Stimulated activated CD8-positive, alpha-beta memory T cell treated with anti-CD3 and anti-CD28 coated beads, Interleukin-2, amount 100 ng/mL, for 48 hours (primary cell): ENCODE measurements at places on chromosomes 11 and 22.

- no peak for DNase-seq
Observed at GRCh38 chr11:74171630-74171968, 510 bp downstream of the PPME1 start.

GRCh38 chr22:17633217-17633997 is 4.9 kb upstream of the ATP6V1E1 start:
- DNase-seq, result no peak

GRCh38 chr11:108887436-108888238 is 222.8 kb downstream of the DDX10 start:
- DNase-seq, result no peak

GRCh38 chr11:118790357-118791110 is 430 bp downstream of the DDX6 start:
- DNase-seq, result peak; percentile 40

GRCh38 chr11:86397351-86397750 is 22.7 kb downstream of the CCDC81 start:
- DNase-seq, result no peak

DNA sequence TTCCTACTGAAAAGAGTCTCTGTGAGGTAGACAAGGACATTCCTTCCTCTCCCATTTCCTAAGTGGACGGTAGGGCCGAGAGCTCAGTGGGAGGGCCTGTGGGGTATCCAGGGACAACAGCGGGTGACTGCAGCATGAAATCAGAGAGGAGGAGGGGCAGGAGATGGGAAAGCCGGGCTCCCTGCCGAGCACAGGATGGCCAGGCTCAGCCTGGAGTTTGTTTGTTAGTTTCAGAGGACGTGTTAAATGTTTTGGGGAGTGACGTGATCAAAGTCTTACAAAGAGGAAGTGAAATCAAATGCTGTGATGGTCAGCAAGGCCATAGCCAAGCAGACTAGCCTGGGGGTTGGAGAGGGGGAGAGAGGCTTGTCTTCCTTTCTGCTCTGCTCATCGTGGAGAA is 152.7 kb downstream of the ADAMTS15 start:
- DNase-seq, result no peak

DNA sequence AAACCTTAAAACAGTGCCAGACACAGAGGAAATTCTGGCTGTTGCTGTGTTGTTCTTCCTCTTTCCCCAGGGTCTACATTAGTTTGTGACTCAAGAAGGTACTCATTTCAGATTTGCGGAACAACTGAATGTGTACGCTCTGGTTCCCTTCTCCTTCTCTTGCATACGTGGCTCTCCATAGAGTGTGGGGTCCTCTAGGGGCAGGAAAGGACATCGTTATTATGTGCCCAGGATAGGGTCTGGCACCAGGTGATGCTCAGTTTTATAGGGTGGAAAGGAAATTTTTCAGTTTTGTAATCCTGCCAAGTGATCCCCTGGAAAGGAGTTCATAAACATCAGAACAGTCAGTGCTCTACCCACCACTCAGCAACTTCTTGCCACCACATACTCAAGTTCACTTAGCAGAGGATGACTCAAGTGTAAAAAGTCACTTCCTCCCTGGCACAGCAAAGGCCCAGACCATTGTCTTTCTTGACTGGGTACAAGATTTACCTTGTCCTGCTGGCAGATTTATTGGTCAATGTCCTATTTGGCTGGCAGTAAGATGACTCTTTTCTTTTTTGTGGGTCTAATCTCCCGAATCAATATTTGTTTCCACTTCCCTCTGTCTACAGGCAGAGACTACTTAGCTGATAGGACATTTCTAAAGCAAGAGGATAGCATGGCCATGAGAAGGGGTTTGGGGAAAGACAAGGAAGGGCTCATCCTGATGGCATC is 246.0 kb upstream of the TENM4 start:
- no peak for DNase-seq

- no peak for DNase-seq
Observed at GRCh38 chr11:114124601-114125144, 65.2 kb downstream of the ZBTB16 start.

- DNase-seq, result no peak
Observed at GRCh38 chr11:113839842-113840241, 35.5 kb downstream of the USP28 start.

DNA sequence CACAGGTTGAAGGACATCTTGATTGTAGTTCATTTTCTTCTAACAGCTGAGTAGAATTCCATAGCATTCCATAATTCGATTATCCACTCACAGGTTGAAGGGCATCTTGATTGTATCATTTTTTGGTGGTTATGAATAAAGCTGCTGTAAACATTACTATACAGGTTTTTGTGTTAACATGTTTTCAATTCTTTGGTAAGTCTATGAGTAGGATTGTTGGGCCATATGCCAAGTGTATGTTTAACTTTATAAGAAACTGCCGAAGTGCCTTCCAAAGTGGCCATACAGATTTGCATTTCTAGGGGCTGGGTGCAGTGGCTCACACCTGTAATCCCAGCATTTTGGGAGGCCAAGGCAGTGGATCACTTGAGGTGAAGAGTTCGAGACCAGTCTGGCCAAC is 44.6 kb downstream of the ANKRD42 start:
- DNase-seq, result no peak

DNA sequence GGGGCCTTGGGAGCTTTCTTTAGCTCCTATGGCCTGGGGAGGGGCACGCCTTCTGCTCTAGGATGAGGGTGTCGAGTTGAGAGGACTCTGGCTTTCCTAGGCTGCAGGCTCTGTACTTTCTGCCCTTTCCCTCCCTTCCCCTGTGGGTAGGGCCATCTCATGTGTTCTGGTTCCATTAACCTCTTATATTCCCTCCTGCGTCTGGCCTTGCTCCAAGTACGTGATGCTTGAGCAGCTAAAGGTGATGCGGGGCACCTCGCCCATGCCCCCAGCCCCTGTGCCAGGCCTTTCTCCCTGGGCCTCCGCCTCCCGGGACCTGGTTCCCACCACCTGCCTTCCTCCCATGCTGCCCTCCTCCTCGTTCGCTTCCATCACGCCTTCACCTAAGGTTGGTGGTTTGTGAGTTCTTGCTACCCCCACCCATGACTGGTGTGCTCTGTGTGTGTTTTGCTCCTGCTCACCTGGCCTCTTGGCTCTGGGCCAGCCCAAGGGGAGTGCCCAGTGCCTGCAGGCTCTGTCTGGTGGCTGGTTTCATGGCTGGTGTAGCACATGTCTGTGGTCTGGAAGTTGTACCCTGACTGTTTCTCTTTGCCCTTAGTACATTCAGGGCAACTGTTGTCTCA is 34.1 kb downstream of the PHLDB1 start:
- no peak for DNase-seq

- DNase-seq, result no peak
Observed at GRCh38 chr11:122811721-122812120, 26.6 kb upstream of the CRTAM start.

- no peak for DNase-seq
Observed at GRCh38 chr11:75625021-75625420, 43.8 kb downstream of the MAP6 start.

DNA sequence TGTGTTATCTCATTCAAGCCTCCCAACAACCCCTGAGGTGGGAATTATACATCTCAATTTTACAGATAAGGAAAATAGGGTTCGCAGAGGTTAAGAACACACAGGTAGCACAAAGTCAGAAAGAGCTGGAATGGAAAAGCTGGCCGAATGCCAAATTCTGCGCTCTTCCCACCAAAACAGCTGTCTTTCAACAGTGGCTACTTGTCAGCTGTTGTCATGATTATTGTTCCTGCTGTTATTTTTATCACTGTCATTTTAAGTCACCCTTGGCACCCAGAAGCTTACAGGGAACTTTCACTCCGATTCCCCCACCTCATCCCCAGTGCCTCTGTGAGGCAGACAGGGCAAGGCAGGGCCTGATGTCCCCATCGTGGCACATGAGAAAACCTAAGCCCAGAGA is 74.5 kb upstream of the CSNK2A3 start:
- DNase-seq, result no peak

- DNase-seq, result no peak
Observed at GRCh38 chr22:21861851-21862250, 5.6 kb downstream of the MAPK1 start.

DNA sequence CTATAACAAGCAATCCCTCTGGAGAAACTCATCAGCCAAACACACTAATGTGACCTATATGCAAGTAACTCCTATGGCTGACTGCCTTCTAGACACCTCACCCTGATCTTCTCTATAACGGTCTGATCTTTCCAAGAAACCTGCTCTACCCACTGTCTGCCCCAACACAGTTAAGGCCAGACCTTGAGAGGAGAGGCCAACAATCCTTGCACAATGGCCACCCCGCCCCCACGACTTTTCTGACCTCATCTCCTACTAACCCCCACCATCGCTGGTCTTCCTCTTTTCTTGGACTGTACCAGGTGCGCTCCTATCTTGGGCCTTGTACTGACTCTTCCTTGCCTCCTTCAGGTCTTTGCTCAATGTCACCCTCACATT is 12.5 kb downstream of the HIRA start:
- no peak for DNase-seq

- no peak for DNase-seq
Observed at GRCh38 chr11:16604794-16605388, 133.6 kb upstream of the C11orf58 start.

- DNase-seq, result no peak
Observed at GRCh38 chr11:45265969-45266675, 20.0 kb downstream of the SYT13 start.

- no peak for DNase-seq
Observed at GRCh38 chr11:64461081-64461480, 102.1 kb downstream of the RPS6KA4 start.

DNA sequence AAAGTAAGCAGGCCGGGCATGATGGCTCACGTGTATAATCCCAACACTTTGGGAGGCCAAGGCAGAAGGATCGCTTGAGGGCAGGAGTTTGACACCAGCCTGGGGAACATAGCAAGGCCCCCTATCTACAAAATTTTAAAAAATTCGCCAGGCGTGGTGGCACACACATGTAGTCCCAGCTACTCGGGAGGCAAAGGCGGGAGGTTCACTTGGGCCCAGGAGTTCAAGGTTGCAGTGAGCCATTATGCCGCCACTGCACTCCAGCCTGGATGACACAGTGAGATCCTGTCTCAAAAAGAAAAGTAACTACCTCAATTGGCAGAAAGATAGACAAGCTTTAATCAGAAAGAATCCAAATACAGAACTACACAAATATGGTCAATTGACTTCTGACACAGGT is 31.0 kb downstream of the CADM1 start:
- no peak for DNase-seq

GRCh38 chr11:82191695-82192094 is 542.0 kb downstream of the FAM181B start:
- no peak for DNase-seq

- no peak for DNase-seq
Observed at GRCh38 chr22:36197065-36197440, 4.6 kb downstream of the APOL4 start.

DNA sequence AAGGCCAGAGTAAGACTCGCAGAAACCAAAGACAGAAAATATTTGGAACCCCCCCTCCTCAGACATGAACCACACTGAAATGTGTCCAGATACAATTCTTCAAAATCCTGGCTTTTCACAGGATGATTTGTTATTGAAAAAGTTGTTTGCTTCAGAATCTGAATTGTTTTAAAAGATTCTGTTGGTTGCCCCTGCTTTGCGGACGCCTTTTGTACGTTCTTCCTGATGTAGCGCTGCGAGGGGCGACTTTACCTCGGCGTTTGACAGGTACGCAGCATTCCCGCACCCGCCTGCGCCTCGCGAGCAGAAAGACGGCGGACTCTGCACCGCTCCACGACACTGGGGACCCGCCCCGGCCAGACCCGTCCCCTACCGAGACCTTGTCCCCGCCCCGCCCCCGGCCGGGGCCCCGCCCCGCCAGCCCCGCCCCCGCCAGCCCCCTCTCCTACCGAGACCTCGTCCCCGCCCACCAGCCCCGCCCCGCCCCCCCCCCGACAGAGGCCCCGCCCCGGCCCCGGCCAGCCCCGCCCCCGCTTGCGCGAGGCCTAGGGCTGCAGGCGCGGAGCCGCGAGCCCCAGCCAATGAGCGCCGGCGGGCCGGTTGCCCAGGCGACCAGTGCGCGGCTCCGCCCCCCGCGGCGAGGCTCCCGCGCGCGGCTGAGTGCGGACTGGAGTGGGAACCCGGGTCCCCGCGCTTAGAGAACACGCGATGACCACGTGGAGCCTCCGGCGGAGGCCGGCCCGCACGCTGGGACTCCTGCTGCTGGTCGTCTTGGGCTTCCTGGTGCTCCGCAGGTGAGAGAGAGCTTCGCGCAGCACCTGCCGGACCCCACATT is at the start of gene GLB1L2:
Gene GLB1L2, plus strand, starts transcription at position 635 of the 835 bp plus-strand sequence. Its CDS starts 74 bp downstream, at position 709.
- peak; percentile 70 for DNase-seq

- no peak for DNase-seq
Observed at GRCh38 chr11:11207428-11207827, 145.6 kb downstream of the CSNK2A3 start.

DNA sequence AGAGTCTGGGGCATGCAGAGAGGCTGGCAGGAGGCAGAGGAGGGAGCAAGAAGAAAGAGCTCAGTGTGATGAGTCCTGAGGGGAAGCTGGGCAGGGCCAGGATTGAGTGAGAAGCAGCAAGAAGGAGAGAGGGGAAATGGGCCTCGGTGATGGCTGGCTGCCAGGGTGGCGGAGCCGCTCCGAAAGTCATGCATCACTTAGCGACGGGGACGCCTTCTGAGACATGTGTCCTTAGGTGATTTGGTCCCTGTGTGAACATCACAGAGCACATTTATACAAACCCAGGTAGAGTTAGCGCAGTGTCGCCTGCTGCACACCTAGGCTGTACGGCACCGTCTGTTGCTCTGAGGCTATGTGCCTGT is 15.1 kb downstream of the TBC1D22A start:
- no peak for DNase-seq

DNA sequence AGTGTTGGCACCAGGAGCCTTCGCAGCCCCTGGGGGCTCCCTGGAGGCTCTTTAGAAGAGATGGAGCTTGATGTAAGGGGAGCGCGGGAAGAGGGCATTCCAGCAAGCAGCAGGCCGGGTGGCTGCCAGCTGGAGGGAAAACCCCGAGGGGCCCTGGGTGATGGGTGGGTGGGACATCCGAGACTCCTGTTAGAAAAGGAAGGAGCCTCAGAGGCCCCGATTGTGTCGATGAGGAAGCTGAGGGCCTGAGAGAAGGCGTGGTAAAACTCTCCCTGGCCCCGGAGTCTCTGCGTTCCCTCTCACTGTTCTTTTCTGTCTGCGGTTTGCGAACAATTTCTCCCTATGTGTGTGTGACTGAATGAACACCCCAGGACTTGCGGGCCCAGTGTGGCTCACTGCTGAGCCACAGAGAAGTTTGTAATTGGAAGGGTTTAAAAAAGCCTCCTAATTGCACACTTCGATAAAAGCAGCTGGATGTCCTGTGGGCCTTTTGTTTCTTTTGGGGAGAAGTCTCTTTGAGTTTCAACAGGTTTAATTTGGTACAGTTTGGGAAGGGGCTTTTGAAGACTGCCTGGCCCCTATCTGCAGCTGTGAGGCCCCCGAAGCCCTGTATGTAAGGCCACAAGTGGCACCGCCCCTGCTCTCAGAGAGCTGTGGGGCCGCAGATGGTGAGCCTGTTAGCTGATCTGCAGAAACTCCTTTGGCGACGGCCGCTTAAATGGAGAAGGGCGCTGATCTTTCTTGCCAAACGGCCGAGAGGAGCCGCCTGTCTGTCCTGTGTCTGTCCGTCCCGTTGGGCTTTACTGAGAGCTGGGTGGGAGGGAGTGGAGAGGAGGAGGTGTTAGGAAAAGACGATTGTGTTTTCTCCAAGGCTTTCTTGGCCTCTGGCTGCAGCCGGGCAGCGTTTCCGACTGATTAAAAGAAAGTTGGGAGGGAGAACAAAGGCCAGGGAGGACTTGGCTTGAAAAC is 2.0 kb downstream of the FBLN1 start:
- no peak for DNase-seq

- no peak for DNase-seq
Observed at GRCh38 chr11:67178878-67179277, 59.8 kb downstream of the KDM2A start.

- DNase-seq, result no peak
Observed at GRCh38 chr11:95711945-95712221, 77.7 kb downstream of the FAM76B start.
